ENCODE measurements at places on chromosomes 3 and 15. TPM values are rescaled to one million over a fixed set of nuclear protein-coding genes. Genes with fewer than 3 reads are reported as not detected.
A peak's percentile ranks its signal among the peaks of the same experiment; 100 is the strongest.

GRCh38 chr15:69395991-69396390 is 18.2 kb upstream of the KIF23 start:
- no peaks in the 10 kb centered on the region for H3K36me3 ChIP-seq
- no peak overlapping the region for H3K4me3 ChIP-seq
- no peaks in the 10 kb centered on the region for H3K27me3 ChIP-seq
- H3K27ac ChIP-seq, result no peak overlapping the region
- no peak for DNase-seq

DNA sequence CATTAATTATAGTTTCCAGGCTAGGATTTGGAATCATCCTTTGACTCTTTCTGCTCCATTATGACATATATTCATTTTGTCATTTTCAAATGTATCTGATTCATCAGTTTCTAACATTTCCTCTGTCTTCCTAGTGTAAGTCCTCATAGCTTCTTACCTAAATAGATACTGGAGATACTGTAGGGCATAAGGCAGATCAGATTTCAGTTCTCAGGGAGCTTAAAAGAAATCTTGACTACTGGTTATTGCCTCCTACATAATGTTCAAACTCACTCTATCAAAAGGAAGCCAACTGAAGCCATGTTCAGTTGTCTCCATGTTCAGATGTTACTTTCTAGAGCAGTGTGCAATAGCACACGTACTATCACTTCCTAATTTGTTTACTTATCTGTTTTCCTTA is 29.6 kb upstream of the CTDSPL2 start:
- no peaks in the 10 kb centered on the region for H3K36me3 ChIP-seq
- H3K27me3 ChIP-seq, result no peaks in the 10 kb centered on the region
- H3K4me1 ChIP-seq, result peaks cover 2% of the 10 kb centered on the region
- no peak overlapping the region for H3K27ac ChIP-seq
- DNase-seq, result no peak

DNA sequence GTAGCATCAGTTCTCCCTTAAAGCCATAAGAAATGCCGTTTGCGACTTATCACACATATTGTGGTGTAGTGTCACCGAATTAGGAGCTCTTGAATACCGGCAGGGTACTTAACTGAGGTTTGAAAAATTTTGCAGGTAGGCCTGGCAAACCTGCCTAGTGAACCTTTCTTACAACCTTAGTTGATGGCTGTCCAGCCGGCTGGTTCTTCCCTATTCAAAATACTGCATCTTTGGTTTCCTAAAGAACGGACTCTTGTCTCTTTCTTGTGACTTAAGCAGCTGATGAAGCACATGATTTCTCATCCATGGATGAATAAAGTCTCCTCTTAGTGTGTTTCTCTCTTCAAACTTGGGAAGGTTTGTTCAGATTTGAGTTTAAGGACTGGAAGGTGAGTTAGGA is 1.5 kb downstream of the RAB7A start:
- H3K27ac ChIP-seq, result peak overlapping the region; percentile 99
- no peaks in the 10 kb centered on the region for H3K36me3 ChIP-seq
- H3K4me1 ChIP-seq, result peaks cover 51% of the 10 kb centered on the region
- H3K27me3 ChIP-seq, result no peaks in the 10 kb centered on the region

DNA sequence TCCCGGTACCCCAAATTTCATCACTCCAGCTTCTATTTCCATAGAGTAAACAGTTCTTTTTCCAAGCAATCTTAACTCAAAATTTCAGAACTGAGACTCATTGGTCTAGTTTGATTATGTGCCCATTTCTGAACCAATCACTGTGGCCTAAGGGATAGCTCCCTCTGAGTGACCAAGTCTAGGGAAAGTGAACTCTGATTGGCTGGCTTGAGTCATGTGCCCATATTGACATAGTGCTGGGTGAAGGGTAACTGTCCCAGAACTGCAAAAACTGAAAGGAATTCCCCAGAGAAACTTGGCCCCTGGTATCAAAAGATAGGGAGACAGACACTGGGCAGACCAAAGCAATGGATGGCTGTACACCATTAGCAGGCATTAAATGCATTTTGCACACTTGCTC is 171.2 kb upstream of the WNT5A start:
- no peaks in the 10 kb centered on the region for H3K36me3 ChIP-seq
- no peak overlapping the region for H3K27ac ChIP-seq
- no peaks in the 10 kb centered on the region for H3K27me3 ChIP-seq
- H3K4me1 ChIP-seq, result no peaks in the 10 kb centered on the region
- H3K4me3 ChIP-seq, result no peak overlapping the region
- no peak for DNase-seq

GRCh38 chr3:134237454-134238145 is 13.1 kb downstream of the RYK start:
- no peak overlapping the region for H3K4me3 ChIP-seq
- H3K4me1 ChIP-seq, result peaks cover 65% of the 10 kb centered on the region
- peak overlapping the region; percentile 41 for H3K27ac ChIP-seq

DNA sequence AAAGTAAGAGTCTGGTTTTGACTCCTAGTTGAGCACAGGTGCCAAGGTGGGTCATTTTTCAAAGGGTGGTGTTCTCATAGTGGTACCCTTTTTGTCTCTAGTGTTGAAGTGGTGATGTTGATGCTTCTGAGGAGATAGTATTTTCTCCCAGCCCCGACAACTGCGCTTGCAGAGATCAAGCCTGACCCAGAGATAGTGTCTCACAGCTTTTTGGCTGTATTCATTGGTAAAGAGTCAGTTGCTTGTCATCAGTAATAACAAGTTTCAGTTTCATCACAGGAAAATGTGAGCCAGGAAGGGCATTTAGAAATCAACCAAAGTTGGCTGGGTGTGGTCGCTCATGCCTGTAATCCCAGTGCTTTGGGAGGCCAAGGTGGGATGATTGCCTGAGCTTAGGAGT is 139.3 kb downstream of the NFKBIZ start:
- no peaks in the 10 kb centered on the region for H3K36me3 ChIP-seq
- H3K27me3 ChIP-seq, result no peaks in the 10 kb centered on the region
- no peaks in the 10 kb centered on the region for H3K4me1 ChIP-seq

- H3K27me3 ChIP-seq, result peaks cover 6% of the 10 kb centered on the region
- H3K4me3 ChIP-seq, result no peak overlapping the region
- no peaks in the 10 kb centered on the region for H3K4me1 ChIP-seq
- H3K27ac ChIP-seq, result no peak overlapping the region
Observed at GRCh38 chr15:66672867-66673266, 29.2 kb upstream of the SMAD6 start.

DNA sequence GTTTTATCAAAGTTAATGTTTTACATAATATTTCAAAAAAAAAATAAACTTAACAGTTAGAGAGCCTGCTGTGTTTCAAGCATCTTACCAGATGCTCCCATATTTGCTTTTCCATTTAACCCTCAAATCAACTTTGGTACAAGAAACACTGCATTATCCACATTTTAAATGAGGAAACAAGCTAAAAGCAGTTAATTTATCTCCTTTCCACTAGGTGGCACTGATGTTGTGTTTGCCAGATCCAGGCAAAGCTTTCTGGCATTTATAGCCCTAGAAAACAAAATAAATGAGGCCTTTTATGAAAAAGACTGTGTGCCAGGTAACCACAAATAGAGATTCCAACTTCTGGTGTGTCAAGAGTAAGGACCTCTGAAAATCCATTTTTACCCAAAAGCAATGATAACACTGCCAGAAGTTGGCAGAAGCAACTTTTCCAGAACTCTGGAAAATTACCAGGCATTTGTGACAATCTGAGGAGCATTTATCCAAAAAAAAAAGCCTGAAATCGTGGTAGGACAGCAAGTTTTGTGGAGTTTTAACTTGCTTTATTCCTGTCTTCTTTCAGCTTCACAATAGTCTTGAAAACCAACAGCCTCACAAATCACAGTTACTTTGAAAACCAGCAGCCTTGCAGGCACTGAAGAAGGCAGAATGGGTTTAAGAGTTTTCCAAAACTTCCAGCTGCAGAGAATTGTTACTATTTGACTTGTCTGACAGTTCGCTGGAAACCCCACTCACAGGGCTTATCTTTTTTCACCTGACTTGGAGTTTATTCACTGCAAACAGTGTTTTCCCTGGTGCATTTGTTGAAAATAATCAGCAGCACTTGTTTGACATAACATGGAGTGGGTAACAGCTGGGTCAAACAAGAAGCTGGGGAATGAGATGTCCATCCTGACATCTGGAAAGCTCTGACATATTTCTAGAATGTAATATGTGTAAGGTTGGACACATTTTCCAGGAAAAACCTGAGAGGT is 9.2 kb downstream of the FAM162A start:
- H3K27me3 ChIP-seq, result no peaks in the 10 kb centered on the region
- no peaks in the 10 kb centered on the region for H3K36me3 ChIP-seq
- peaks cover 23% of the 10 kb centered on the region for H3K4me1 ChIP-seq
- no peak for DNase-seq

OXTR gene
- total RNA-seq, result not detected

ALS2CL gene
- 3.8 TPM for total RNA-seq

TNFAIP8L3 gene
- total RNA-seq, result 4.4 TPM

TMOD2 gene
- 2.3 TPM for total RNA-seq

Data from gastrocnemius medialis (tissue), 4 donors.